Karpas-422 (cell line): ENCODE measurements at places on chromosomes 11 and 22. TPM values are rescaled to one million over a fixed set of nuclear protein-coding genes. Genes with fewer than 3 reads are reported as not detected.

ST14 gene
- total RNA-seq: 0.18 and 0.30 TPM in 2 replicates

- no peak for DNase-seq
- no peaks in the 10 kb centered on the region for H3K27me3 ChIP-seq
- no peak overlapping the region for H3K4me3 ChIP-seq
- H3K36me3 ChIP-seq: no peaks in the 10 kb centered on the region
- H3K27ac ChIP-seq: no peak overlapping the region
- peaks cover 8% of the 10 kb centered on the region for H3K4me1 ChIP-seq
These were observed 507.6 kb downstream of the MIAT start for GRCh38 chr22:27164781-27165503.

GRCh38 chr11:87740451-87740850 lies 434.8 kb downstream of the RAB38 start:
- DNase-seq: no peak
- 0 out of 2 replicates have a peak, but pooled peaks cover 4% of the 10 kb centered on the region for H3K27me3 ChIP-seq
- H3K27ac ChIP-seq: no peak overlapping the region
- no peaks in the 10 kb centered on the region for H3K36me3 ChIP-seq
- H3K4me3 ChIP-seq: no peak overlapping the region

HARBI1 gene
- total RNA-seq: 3.8 and 4.0 TPM in 2 replicates

GRCh38 chr22:49997932-49998717 lies 14.4 kb downstream of the IL17REL start:
- H3K36me3 ChIP-seq: no peaks in the 10 kb centered on the region
- no peak overlapping the region for H3K4me3 ChIP-seq
- no peaks in the 10 kb centered on the region for H3K27me3 ChIP-seq
- no peaks in the 10 kb centered on the region for H3K4me1 ChIP-seq

KCTD14 gene
- total RNA-seq: 1.0 TPM in 1 of 2 replicates, not detected in the other

DNA sequence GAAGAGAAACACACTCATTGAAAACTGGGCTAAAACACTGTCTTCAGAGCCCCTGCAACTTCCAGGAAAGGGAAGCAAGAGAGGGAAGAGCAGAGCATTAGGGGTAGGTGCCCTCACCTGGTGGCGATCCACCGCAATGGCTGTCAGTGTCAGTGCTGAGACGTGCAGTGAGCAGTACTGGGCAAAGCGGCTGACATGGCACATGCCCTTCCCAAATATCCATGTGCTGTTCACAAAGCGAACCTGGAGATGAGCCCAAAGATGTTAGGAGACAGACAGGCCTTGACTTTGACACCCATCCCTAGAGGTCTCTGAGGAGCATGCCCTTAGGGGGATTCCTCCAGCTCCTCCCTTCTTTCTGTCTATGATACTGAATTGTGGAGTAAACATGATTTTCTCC lies 4.9 kb downstream of the GPR83 start:
- no peak overlapping the region for H3K27ac ChIP-seq
- no peaks in the 10 kb centered on the region for H3K36me3 ChIP-seq
- no peaks in the 10 kb centered on the region for H3K4me1 ChIP-seq

VPREB1 gene
- not detected in 2 replicates for total RNA-seq

KRTAP5-1 gene
- total RNA-seq: not detected in 2 replicates

GRCh38 chr11:94647926-94648325 lies 80.8 kb downstream of the PIWIL4 start:
- H3K36me3 ChIP-seq: no peaks in the 10 kb centered on the region
- H3K4me3 ChIP-seq: no peak overlapping the region
- no peaks in the 10 kb centered on the region for H3K4me1 ChIP-seq
- H3K27me3 ChIP-seq: no peaks in the 10 kb centered on the region

GRCh38 chr11:84091212-84091986 lies 805.2 kb upstream of the CCDC90B start:
- no peak for DNase-seq
- H3K27me3 ChIP-seq: 0 out of 2 replicates have a peak, but pooled peaks cover 2% of the 10 kb centered on the region
- no peaks in the 10 kb centered on the region for H3K36me3 ChIP-seq
- H3K4me1 ChIP-seq: no peaks in the 10 kb centered on the region
- H3K4me3 ChIP-seq: no peak overlapping the region

- H3K4me3 ChIP-seq: no peak overlapping the region
- H3K27ac ChIP-seq: no peak overlapping the region
- H3K36me3 ChIP-seq: no peaks in the 10 kb centered on the region
- H3K4me1 ChIP-seq: 0 out of 2 replicates have a peak, but pooled peaks cover 4% of the 10 kb centered on the region
- no peak for DNase-seq
- no peaks in the 10 kb centered on the region for H3K27me3 ChIP-seq
These were observed 6.6 kb downstream of the CNGA4 start for GRCh38 chr11:6245536-6245935.

DNA sequence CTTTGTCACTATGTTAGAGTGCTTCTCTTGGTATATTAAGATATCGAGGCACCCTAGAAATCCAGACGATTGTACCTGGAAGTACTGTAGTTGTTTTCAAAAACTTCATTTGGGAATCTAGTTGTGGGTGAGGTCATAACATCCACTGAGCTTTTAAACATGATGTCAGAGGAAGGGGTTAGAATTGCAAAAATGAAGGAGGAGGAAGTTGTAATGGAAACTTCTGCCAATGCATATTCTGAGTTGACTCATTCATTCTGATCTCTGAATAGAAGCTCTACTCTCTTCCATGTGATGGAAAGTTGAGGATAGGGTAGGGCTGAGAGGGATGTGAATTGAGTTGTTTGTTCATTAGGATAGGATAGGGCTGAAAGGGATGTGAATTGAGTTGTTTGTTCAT lies 7.7 kb downstream of the CD44 start:
- no peak overlapping the region for H3K27ac ChIP-seq
- peaks cover 3% of the 10 kb centered on the region for H3K4me1 ChIP-seq
- no peaks in the 10 kb centered on the region for H3K36me3 ChIP-seq

DNA sequence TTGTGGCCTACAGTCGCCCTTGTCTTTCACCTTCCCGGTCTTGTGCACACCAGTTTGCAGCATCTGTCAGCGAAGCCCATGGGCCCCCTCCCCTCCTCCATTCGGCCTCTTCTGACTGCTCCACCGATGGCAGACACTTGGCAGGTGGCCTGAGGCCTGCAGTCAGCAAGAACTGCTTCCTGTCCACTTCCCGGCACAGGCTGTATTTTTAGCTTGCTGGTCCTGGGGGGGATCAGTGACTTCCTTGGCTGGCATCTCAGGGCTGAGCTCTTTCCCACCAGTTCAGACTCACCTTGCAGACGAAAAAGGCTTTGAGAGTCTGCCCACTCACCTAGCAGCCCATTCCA lies 106.4 kb downstream of the SYN3 start:
- no peak overlapping the region for H3K27ac ChIP-seq
- H3K4me1 ChIP-seq: no peaks in the 10 kb centered on the region
- no peak for DNase-seq
- H3K36me3 ChIP-seq: no peaks in the 10 kb centered on the region
- H3K27me3 ChIP-seq: no peaks in the 10 kb centered on the region

GRCh38 chr22:46534901-46535630 lies 2.4 kb downstream of the CELSR1 start:
- no peak overlapping the region for H3K27ac ChIP-seq
- H3K27me3 ChIP-seq: no peaks in the 10 kb centered on the region
- H3K36me3 ChIP-seq: no peaks in the 10 kb centered on the region
- H3K4me3 ChIP-seq: no peak overlapping the region
- H3K4me1 ChIP-seq: no peaks in the 10 kb centered on the region

MUC5AC gene
- total RNA-seq: not detected in 2 replicates

GRCh38 chr11:35734669-35735410 lies 72.3 kb downstream of the TRIM44 start:
- peaks cover 6% of the 10 kb centered on the region for H3K4me1 ChIP-seq
- H3K4me3 ChIP-seq: no peak overlapping the region
- peaks cover 6% of the 10 kb centered on the region; the same call in 1 of the 2 replicates for H3K36me3 ChIP-seq
- DNase-seq: no peak
- H3K27ac ChIP-seq: no peak overlapping the region

- no peaks in the 10 kb centered on the region for H3K27me3 ChIP-seq
- H3K4me3 ChIP-seq: no peak overlapping the region
- H3K27ac ChIP-seq: no peak overlapping the region
- peaks cover 21% of the 10 kb centered on the region for H3K4me1 ChIP-seq
- no peaks in the 10 kb centered on the region for H3K36me3 ChIP-seq
These were observed 56.2 kb downstream of the NFAM1 start for GRCh38 chr22:42375982-42376381.

GRCh38 chr11:111300569-111300968 lies 2.2 kb downstream of the POU2AF3 start:
- no peaks in the 10 kb centered on the region for H3K36me3 ChIP-seq
- H3K27ac ChIP-seq: no peak overlapping the region
- no peak overlapping the region for H3K4me3 ChIP-seq
- H3K27me3 ChIP-seq: no peaks in the 10 kb centered on the region
- no peak for DNase-seq

GRCh38 chr11:128767591-128768001 lies 73.7 kb downstream of the FLI1 start:
- H3K4me3 ChIP-seq: no peak overlapping the region
- H3K27me3 ChIP-seq: no peaks in the 10 kb centered on the region
- no peaks in the 10 kb centered on the region for H3K36me3 ChIP-seq
- no peak overlapping the region for H3K27ac ChIP-seq
- no peaks in the 10 kb centered on the region for H3K4me1 ChIP-seq

DNA sequence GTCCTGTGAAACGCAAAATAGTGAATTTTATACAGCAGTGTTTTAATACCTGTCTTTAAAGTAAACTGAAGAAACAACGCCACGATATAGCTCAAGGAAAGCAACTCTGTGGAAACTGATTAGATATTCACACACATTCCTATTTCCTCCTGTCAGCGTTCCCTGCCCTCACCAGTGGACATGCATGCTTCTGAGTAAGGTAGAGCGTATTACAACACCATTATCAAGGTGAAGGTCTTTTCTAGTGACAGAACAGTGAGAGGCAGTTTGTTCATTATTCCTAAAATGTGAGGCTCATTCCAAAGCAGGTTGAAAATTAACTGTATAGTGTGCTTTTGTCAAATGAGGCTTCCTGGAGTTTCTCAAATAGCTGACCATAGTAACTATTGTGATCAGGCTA lies 153.1 kb downstream of the DDX10 start:
- H3K36me3 ChIP-seq: no peaks in the 10 kb centered on the region
- H3K4me3 ChIP-seq: no peak overlapping the region
- no peaks in the 10 kb centered on the region for H3K27me3 ChIP-seq
- DNase-seq: no peak

- no peak for DNase-seq
- H3K27ac ChIP-seq: no peak overlapping the region
- no peaks in the 10 kb centered on the region for H3K4me1 ChIP-seq
- no peaks in the 10 kb centered on the region for H3K27me3 ChIP-seq
- H3K36me3 ChIP-seq: no peaks in the 10 kb centered on the region
These were observed 2.1 kb downstream of the SOX10 start for GRCh38 chr22:37982151-37982785.

- no peaks in the 10 kb centered on the region for H3K27me3 ChIP-seq
- peak; percentile 70 for DNase-seq
- peak overlapping the region; percentile 79 for H3K27ac ChIP-seq
- peak overlapping the region; percentile 99 for H3K4me3 ChIP-seq
- H3K4me1 ChIP-seq: peaks cover 18% of the 10 kb centered on the region
These were observed 628 bp downstream of the CHKB start for GRCh38 chr22:50581950-50582492.

IL18BP gene
- total RNA-seq: 5.4 and 6.2 TPM in 2 replicates

DNA sequence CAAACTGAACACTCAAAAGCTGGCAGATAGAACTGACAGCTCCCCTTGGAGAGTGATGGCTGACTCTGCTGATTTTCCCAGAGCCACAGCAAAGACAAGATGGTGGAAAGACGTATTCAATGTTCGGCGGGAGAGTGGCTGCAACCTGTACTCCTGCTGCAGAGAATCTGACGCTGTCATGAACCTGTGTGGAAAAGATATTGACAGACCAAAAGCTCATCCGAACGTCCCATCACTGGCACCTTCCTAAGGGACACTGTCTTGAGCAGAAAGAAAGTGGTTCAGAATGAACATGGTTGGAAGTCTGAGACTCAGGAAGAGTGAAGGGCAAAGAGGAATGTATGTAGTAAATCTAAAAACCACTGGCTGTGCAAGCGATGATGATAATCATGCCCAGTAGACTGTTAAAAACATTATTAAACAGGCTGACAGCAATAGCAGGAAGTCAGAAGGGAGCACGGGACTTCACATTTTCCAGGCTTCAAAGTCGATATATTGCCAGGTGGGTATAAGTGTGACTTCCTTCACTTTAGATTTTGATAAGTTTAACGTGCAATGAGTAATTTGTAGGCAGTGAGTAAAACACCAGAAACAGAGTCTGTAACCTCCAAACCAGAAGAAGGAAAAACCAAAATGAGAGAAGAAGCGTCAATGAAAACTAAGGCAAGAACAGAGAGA lies 6.2 kb upstream of the IL17REL start:
- no peak overlapping the region for H3K27ac ChIP-seq
- DNase-seq: no peak
- H3K4me3 ChIP-seq: no peak overlapping the region
- H3K4me1 ChIP-seq: no peaks in the 10 kb centered on the region
- H3K27me3 ChIP-seq: no peaks in the 10 kb centered on the region
